ENCODE measurements at places on chromosomes 5 and 9.

GRCh38 chr5:141685591-141685990, 3.6 kb upstream of the ARAP3 start:
- DNase-seq = no peak

- DNase-seq = peak; percentile 76
Measured at GRCh38 chr5:57172466-57173318, 1.2 kb upstream of the GPBP1 start.

DNA sequence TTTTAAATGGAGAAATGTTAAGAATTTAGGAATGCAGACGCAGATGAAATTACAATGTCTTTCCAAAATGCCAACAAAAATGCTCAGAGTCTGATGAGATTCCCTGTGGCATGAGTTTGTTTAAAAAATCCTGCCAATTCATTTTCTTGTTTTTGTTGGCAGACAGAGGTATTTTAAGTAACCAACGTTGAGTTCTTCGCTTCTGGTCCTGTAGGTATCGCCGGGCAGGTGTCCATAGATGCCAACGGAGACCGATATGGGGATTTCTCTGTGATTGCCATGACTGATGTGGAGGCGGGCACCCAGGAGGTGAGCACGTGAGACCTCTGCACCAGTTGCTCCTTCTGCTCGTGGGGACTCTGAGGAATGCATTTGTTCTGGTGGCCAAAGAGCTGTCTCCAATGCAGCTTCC, 69.4 kb downstream of the NPR3 start:
- no peak for DNase-seq

- no peak for DNase-seq
Measured at GRCh38 chr9:127910613-127911205, 6.1 kb downstream of the ST6GALNAC4 start.

GRCh38 chr5:144691936-144692335, 521.3 kb downstream of the KCTD16 start:
- DNase-seq = no peak

GRCh38 chr5:160491438-160491837, 69.8 kb downstream of the PTTG1 start:
- no peak for DNase-seq

DNA sequence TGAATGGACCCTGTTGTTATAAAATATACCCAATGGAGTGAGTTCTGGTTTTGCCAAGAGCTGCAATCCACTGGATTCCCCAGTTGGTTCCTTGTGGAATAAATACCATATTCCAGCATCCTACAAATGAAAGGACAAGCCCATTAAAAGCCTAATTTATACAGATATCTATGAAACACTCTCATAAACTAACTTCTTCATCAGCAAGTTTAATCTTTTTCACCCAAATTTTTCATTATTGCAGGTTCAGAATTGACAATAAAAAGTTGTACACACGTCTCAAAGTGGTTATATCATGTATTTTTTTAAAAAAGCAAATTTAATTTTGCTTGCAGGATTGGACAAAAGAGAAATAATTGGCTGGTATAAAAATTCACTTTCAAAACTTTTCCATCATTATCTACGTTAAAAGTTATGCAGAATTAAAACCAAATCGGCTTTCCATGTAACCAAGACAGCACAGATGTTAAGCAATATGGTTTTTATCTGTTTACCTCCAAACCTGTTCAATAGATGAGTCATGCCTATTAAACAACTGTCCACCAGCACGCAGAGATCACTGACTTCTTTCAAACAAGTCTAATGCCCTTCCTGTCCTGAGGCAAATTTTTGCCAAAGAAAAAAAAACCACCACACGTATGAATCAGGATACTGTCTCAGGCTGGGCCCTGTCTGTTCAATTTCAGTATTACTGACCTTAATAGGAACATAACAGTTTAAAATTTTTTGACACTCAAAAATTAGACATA, 42.5 kb downstream of the CEMIP2 start:
- no peak for DNase-seq

DNA sequence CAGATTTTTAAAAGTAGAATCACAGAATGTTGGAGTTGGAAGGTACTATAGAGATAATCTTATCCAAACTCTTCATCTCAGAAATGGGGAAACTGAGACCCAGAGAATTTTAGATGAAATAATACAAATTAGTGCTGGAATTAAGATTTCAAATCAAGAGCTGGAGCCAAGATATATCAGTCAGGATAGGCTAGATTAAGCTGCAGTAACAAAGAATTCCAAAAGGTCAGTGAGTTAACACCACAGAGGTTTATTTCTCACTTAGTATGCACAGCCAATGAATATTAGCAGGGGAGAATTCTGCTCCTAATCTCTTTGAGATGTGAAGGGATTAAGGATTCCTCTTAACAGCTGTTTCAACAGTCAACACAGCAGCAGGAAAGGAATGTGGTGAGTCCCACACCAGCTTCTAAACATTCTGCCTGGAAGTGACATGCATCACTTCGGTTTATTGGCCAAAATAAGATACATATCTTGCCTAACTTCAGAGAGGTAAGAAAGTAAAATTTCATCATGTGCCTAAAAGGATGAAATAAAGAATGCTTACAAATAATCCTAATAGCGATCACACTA, 136.8 kb downstream of the FRMD3 start:
- no peak for DNase-seq

DNA sequence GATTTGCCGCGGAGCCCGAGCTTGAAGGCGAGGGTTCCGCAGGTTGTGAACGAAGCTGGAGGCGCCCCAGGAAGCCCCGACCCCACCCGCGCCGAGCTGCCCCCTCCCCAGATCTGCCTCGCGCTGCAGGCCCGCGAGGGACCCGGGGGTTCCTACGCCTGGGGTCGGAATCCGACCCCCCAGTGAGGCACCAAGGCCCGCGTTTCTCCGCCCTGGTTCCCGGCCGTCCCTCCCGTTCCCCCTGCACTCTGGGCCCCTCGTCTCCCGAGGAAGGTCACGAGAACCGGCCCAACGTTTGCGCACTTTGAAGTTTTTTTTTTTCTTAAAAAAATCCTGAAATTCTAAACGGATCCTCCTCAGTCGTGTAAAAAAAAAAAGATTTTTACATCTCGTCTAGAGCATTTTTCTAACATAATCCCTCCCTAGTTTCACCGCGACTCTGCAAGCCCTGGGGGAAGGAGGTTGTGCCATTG, 880 bp upstream of the GFPT2 start:
- no peak for DNase-seq

- DNase-seq = no peak
Measured at GRCh38 chr5:173764332-173765028, 123.7 kb upstream of the CPEB4 start.

- DNase-seq = peak; percentile 18
Measured at GRCh38 chr9:98808411-98808815, 943 bp downstream of the GALNT12 start.

DNA sequence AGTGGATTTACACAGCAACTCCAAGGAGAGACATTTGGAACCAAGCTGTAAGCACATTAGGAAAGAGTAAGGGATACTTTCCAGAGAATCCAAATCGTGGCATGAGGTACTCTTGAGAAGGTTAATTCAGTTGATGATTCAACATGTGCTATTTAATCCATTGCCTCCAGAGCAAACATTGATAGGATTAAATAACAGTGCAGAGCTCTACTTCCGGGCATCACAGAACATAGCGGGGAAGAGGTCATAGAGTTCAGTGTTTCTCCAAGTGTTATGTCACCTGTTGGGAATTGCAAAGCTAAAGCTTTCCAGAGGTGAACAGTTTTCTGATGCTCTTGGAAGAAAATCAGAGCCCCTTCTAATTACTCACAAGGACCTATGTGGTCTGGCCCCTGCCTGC, 127.5 kb downstream of the PPP2R2B start:
- peak; percentile 25 for DNase-seq

DNA sequence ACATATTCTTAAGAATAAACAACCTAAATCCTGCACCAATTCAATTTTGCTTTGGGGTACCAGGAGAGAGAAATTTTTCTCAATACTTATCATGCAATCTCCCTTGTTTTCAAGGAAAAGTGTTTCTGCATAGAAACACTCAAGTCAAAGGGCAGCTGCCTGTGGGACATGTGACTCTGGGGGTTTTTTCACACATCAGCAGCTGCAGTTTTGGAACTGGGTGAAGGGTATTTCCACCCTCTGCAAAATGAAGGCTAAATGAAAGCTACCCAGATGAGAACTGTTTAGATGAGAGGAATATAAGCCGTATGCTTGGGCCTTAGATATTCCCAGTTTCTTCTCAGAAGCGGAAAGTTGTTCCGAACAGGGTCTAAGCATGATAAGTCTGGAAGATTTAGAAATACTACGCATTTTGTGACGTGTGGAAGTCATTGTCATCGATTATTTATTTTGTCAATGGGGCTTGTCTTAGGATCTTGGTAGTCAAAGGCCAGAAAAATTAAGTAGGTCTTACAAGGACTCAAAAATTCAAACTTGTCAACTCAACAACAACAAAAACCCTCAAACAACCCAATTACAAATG, 64.3 kb upstream of the BOD1 start:
- DNase-seq = no peak

DNA sequence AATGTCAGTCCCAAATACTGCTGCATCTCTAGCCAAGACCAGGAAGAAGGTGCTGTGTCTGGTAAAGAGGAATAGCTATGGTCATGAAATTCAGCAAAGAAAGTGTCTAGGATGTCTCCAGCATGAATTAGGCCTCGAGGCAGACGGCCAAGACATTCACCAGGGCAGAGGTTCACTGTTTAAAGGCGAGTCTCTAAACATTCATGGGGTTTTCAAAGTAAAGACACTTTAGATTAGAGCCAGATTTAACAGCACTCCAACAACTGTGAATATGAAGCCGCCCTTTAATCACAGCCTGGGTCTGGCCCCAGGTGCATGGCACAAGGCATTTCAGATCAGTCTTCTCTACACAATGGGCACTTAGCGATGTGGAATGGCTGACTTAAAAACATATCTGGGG, 95.0 kb downstream of the ANKH start:
- DNase-seq = no peak

- no peak for DNase-seq
Measured at GRCh38 chr5:42614509-42614908, 142.1 kb upstream of the CCDC152 start.

GRCh38 chr5:146290318-146290717, 48.3 kb upstream of the POU4F3 start:
- DNase-seq = no peak

- no peak for DNase-seq
Measured at GRCh38 chr5:140025736-140026135, 17.4 kb downstream of the NRG2 start.

- peak; percentile 9 for DNase-seq
Measured at GRCh38 chr5:102819634-102820033, 64.5 kb downstream of the PAM start.

- no peak for DNase-seq
Measured at GRCh38 chr5:57495285-57496086, 12.9 kb upstream of the ACTBL2 start.

DNA sequence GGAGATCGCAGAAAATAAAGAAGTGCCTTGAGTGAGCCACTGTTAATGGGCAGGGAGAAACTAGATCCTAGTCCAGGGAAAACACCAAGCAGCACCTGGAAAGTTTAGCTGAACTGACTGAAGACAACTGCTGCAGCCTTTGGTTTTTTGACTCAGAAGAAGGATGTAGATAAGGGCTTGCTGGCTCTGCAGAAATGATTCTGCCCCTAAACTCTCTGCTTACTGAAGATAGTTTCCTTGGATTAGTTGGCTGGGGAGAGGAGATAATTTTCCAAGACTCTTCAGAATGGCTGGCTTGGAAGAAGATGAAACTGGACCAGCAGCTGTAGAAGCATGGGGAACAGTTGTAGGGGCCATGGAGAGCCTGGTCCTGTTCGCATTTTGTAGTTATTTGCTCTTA, 471.8 kb downstream of the KDM4C start:
- no peak for DNase-seq

DNA sequence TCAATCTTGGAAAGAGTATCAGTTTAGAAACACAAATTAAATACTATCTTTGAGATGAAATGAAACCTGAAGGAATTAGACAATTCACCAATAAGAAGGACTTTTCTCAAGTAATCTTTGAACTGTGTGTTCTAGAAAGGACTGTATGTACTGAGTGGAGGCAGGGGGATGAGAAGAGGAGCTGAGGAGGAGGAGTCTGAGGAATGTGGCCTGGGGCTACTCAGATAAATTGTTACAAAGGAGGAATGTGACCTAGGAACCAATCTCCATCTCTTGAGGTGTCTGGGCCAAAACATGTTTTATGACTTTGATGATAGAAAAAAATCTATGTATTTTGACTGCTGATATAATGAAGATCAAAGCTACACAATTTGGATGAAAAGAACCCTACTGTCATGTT, 124.3 kb upstream of the ANKRD55 start:
- DNase-seq = no peak

GRCh38 chr5:144504929-144505577, 334.4 kb downstream of the KCTD16 start:
- no peak for DNase-seq

- DNase-seq = no peak
Measured at GRCh38 chr5:135356522-135357318, 42.3 kb downstream of the MACROH2A1 start.

- DNase-seq = no peak
Measured at GRCh38 chr5:171710451-171711024, 75.1 kb upstream of the SMIM23 start.

- no peak for DNase-seq
Measured at GRCh38 chr5:142192286-142193113, 83.9 kb downstream of the NDFIP1 start.

GRCh38 chr9:126510564-126510963, 103.2 kb upstream of the LMX1B start:
- DNase-seq = no peak

- no peak for DNase-seq
Measured at GRCh38 chr5:31300501-31300900, 107.0 kb downstream of the CDH6 start.

GRCh38 chr9:99224445-99224844, 2.4 kb downstream of the SEC61B start:
- DNase-seq = no peak

DNA sequence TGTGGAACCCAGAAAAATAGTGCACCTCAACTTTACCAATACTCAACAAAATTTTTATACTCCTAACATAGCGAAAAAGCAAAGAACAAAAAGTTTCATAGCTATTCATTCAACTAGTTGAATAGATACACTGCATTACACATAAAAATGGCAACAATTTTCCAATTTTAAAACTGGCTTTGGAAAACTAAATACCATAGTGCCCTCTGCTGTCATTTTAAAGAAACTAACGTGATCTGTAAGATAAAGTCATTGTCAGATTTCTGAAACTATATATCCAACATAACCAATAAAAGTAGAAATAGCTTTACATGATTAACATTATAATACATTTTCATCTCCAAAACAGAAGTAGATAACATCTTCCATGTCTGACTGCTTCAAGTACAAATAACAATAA, 31.6 kb downstream of the DTWD2 start:
- DNase-seq = peak; percentile 13

GRCh38 chr9:91795598-91796241, 154.3 kb downstream of the ROR2 start:
- no peak for DNase-seq

DNA sequence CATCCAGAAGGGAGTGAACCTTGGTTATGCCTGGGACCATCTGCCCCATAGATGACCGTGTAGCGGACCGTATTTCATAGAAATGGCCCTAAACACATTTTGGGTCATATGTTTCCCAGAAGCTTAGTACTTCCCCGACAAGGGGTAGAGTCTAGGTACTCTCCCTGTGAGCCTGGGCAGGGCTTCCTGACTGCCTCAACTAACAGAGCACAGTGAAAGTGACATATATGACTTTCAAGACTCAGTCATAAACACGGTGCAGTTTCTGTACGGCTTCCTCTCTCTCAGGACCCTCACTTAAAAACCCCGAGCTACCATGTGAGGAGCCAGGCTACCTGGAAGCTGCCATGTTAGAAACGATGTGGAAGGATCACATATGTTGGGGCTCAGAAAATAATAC, 20.9 kb downstream of the C9orf57 start:
- no peak for DNase-seq

- DNase-seq = no peak
Measured at GRCh38 chr5:39368116-39368515, 3.8 kb upstream of the C9 start.

GRCh38 chr9:21311889-21312288, 6.8 kb upstream of the IFNA5 start:
- no peak for DNase-seq

All from NCI-H1092 treated with DMSO at 0.1 percent for 48 hours (cell line).